ENCODE measurements at places on chromosomes 12 and 14. TPM values are rescaled to one million over a fixed set of nuclear protein-coding genes. Genes with fewer than 3 reads are reported as not detected.

The CYP27B1 gene
- polyA plus RNA-seq: 1.6 TPM

The TEAD4 gene
- polyA plus RNA-seq: 22.3 TPM

The FGF23 gene
- polyA plus RNA-seq: not detected

The CLEC2D gene
- 11.5 TPM for polyA plus RNA-seq

The TSPAN9 gene
- 69.0 TPM for polyA plus RNA-seq

The CLEC2A gene
- polyA plus RNA-seq: not detected

The MANSC4 gene
- 0.51 TPM for polyA plus RNA-seq

The CGRRF1 gene
- polyA plus RNA-seq: 24.9 TPM

The PARPBP gene
- polyA plus RNA-seq: 13.2 TPM

The PZP gene
- 0.56 TPM for polyA plus RNA-seq

The TAS2R31 gene
- 0.88 TPM for polyA plus RNA-seq

The LGR5 gene
- 23.0 TPM for polyA plus RNA-seq

The LIN52 gene
- 17.3 TPM for polyA plus RNA-seq

The ASIC1 gene
- polyA plus RNA-seq: 5.6 TPM

The GLIPR1L2 gene
- polyA plus RNA-seq: 3.9 TPM

The IKZF4 gene
- 15.8 TPM for polyA plus RNA-seq
